Activated T-cell treated with anti-CD3 and anti-CD28 coated beads, Interleukin-2, amount 50 U/mL, for 48 hours (primary cell): ENCODE measurements at places on chromosomes 3 and 15.

DNA sequence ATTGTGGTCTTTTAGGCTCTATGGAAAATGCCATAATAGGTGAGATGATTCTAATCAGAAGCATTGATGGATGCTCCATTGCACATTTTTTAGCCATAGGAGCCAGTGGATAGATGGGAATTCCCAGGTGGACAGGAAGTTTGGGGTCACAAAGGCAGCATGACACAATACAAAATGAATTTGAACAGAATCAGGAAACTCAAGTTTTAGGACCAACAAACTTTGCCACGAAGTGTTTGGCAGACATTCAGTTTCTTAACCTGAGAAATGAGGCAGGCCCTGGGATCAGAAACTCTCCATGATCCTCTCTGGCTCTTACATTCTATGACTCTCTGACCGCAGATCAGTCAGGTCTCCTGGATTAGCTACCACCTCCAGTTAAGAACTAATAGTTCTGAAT is 275.4 kb downstream of the TIGIT start:
- no peak for DNase-seq

- DNase-seq = no peak
These were observed 18.4 kb downstream of the ACKR2 start for GRCh38 chr3:42827654-42828053.

DNA sequence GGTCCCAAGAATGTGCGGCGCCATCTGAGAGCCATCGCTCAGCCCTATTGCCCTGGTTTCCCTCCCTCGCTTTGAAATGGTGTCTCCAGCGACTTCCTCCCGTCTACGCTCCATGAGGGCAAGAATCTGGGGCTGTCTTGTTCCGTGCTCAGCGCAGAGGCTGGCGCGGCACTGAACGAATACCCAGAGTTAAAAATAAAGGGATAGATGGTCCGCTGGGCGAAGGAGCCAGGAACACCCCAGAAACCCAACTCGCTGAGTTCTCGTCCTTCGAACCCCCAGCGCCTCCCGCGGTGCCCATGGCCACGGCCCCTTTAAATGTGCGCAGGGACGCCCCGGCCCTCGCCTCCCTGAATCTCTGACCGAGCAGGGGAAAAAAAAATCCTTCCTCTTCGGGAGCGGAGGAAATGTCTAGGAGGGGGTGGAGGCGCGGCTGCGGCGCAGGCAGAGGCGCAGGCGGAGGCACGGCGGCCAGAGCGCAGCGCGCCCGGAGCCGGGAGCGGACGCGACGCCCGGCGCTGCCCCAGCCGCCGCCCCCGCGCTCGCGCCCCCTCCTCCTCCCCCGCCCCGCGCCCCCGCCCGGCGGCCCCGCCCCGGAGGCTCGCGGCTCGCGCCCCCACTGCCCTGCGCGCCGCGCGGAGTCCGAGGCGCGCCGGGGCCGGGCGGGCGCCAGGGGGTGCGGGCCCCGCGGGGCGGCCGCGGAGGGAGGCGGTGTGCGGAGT is 8.5 kb upstream of the FGD5 start:
- no peak for DNase-seq

DNA sequence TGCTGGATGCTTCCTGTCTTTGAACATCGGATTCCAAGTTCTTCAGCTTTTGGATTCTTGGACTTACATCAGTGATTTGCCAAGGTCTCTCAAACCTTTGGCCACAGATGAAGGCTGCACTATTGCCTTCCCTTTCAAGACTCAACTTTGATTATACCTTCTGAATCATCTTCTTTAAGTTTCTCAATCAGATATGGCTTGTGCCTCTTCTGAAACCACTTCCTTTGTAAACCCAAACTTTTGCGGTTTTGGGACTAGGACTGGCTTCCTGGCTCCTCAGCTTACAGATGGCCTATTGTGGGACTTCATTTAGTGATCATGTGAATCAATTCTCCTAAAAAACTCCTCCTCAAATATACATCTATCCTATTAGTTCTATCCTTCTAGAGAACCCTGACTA is 47.1 kb upstream of the CADPS start:
- DNase-seq = no peak

DNA sequence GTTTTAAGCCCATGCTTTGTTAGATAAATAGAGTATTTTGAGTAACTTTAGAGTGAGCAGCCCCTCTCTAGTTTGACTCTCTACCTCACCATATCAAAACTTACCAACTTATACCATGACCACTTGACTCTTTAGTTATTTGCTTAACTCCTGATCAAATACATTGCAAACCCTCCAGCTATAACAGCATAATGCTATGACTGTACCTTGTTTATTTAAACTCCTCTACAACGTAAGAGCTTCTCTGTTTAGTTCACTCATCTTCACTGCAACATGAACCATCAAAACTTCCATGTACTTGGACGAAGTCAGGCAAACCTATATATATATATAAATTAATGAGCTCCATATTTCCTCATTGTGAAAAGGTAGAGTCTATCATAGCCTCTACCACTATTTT is 218.2 kb downstream of the DPH6 start:
- DNase-seq = no peak

DNA sequence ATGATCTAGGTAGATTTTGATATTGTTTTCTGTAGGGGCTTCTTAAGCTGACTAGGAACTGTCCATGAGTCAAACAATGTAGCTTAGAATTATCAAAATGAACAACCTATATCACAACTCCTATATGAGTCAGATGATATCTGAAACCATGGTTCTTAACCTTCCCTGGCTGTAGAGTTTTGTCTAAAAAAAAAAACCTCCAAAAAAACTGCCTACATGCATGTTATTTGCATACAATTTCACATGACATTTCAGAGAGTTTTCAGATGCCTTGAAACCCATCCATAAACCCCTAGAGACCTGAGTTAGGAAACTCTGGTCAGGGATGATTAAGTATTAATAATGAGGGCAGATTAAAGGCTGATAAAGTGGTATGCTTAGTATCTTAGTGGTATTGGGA is 157.0 kb downstream of the CHST2 start:
- DNase-seq = no peak

- DNase-seq = no peak
These were observed 11.8 kb downstream of the PLXNA1 start for GRCh38 chr3:126994661-126995245.
